ENCODE measurements at places on chromosomes 13 and 19.

- H3K27ac ChIP-seq, result no peak overlapping the region
- H3K27me3 ChIP-seq, result no peaks in the 10 kb centered on the region
- no peaks in the 10 kb centered on the region for H3K4me1 ChIP-seq
- no peaks in the 10 kb centered on the region for H3K36me3 ChIP-seq
- no peak for DNase-seq
- no peak overlapping the region for H3K4me3 ChIP-seq
Measured at GRCh38 chr19:14310055-14310454, 71.2 kb upstream of the ADGRE5 start.

DNA sequence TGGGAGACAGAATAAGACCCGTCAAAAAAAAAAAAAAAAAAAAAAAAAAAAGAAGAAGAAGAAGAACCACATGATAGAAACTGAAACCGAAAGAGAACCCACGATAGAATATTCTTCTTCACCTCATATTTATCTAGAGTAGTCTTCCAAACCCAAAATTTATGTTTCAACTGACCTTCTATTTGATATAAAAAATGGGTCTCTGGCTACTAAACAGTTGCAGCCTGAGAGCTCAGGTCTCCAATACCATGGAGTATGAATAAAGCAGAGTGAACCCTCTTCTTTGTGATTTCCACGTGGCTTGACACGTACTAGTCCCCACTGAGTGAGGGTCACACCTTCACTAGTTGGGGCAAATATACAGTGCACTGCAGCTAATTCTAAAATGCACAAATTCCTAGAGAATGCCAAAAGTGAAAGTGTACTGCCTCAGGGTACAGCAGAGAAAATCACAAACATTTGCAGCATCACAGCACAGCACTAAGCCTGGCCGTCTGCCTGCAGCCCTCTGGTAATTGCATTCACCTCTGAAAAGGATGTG, 30.8 kb upstream of the RFC3 start:
- H3K27me3 ChIP-seq, result no peaks in the 10 kb centered on the region
- no peak overlapping the region for H3K4me3 ChIP-seq
- no peak for DNase-seq
- no peaks in the 10 kb centered on the region for H3K36me3 ChIP-seq
- H3K4me1 ChIP-seq, result no peaks in the 10 kb centered on the region
- no peak overlapping the region for H3K27ac ChIP-seq

DNA sequence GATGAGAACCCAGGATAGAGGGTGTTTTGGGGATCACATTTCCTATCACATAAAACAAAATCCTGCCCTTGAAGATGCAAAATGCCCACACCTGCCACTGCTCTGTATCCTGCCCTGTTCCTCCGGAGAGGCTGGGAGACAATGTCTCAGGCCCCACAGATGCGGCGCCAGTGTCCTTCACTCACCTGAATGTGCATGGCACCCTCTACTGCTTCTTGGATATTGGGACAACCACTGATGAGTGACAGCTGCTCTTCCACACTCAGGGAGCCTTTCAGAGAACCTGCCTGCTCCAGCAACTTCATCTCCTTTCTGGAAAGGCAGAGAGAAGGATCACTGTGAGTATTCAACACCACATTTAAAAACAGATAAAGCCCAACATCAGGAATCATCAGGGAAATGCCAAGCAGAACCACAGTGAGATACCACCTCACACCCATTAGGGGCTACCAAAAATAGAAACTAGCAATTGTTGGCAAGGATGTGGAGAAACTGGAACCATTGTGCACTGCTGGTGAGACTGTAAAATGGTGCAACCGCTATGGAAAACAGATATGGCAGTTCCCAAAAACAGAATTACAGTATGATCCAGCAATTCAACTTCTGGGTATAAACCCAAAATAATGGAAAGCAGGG, 36.4 kb downstream of the CRYL1 start:
- H3K4me3 ChIP-seq, result no peak overlapping the region
- H3K36me3 ChIP-seq, result no peaks in the 10 kb centered on the region
- peak; percentile 73 for DNase-seq
- H3K27me3 ChIP-seq, result no peaks in the 10 kb centered on the region
- H3K4me1 ChIP-seq, result no peaks in the 10 kb centered on the region
- H3K27ac ChIP-seq, result no peak overlapping the region

GRCh38 chr13:80469853-80470381, 129.0 kb upstream of the SPRY2 start:
- no peak overlapping the region for H3K4me3 ChIP-seq
- H3K27ac ChIP-seq, result no peak overlapping the region
- H3K4me1 ChIP-seq, result no peaks in the 10 kb centered on the region
- H3K27me3 ChIP-seq, result no peaks in the 10 kb centered on the region
- H3K36me3 ChIP-seq, result no peaks in the 10 kb centered on the region

DNA sequence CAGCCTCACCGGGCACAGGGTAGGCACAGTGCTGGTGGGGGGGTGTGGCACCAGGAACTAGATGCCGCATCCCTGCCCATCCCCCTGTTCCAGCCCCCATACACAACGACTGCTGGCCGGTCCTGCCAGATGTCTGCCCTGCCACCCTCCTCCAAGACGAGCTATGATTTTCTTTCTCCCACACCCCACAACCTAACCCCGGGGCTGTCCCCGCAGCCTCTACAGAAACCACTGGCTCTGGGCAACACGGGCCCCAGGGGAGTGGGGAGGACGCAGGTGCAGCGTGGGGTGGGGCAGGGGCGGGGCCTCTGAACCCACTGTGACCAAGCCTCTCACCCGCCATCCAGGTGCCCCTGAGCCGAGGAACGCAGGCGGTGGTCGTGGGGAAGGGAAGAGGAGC, 15.5 kb downstream of the PGLS start:
- H3K4me3 ChIP-seq, result no peak overlapping the region
- no peaks in the 10 kb centered on the region for H3K36me3 ChIP-seq
- no peak for DNase-seq
- H3K4me1 ChIP-seq, result peaks cover 4% of the 10 kb centered on the region
- no peaks in the 10 kb centered on the region for H3K27me3 ChIP-seq

GRCh38 chr19:18593367-18594095, 4.9 kb downstream of the REX1BD start:
- H3K27me3 ChIP-seq, result no peaks in the 10 kb centered on the region
- peak; percentile 81 for DNase-seq
- peaks cover 3% of the 10 kb centered on the region for H3K36me3 ChIP-seq

DNA sequence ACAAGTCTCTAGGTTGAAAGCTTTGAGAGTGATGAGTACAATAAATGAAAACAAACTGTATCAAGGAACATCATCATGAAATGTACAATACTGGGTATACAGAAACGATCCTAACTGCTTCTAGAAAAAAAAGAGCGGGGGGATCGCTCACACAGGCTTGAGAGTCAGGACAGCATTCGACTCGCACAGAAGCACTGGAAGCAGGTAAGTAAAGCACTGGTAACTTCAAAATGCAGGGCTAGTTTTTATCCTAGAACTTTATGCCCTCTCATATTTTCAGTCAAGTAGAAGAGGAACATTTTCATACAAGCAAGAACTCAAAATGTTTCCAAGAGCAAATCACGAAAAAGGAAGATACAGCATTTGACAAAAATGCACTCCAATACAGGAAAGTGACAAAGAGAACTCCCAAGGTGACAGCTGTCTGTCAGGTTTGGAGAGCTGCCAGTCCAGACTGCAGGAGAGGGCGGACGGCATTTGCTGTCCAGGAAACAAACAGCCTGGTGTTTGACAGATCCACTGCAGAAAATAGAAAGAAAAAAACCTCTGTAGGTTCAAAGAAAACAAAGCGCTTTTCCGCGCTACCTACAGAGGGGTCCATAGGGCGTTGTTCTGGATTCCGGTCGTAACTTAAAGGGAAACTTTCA, 58.2 kb upstream of the XPO4 start:
- H3K27ac ChIP-seq, result no peak overlapping the region
- no peak for DNase-seq
- H3K4me3 ChIP-seq, result no peak overlapping the region
- H3K4me1 ChIP-seq, result no peaks in the 10 kb centered on the region

- peaks cover 15% of the 10 kb centered on the region for H3K36me3 ChIP-seq
- H3K27ac ChIP-seq, result no peak overlapping the region
- H3K27me3 ChIP-seq, result no peaks in the 10 kb centered on the region
Measured at GRCh38 chr19:6413721-6414643, 10.6 kb downstream of the KHSRP start.

DNA sequence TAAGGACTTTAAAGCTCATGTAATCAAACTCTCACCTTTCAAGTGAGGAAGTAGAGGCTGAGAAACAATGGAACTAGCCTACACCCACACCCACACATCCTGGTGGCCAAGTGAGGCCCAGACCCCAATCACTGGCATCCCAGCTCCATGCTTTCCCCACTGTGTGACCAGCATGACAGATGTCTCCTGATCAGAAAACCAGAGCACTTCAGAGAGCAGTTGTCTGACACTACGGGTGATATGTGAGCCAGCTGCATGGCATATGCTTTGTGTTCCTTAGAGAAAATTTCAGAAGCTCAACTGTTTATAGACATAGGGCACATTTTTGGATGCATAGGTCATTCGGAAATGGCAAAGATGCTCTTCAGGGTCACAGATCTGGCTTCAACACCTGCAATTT, 315.2 kb downstream of the NDFIP2 start:
- H3K4me1 ChIP-seq, result no peaks in the 10 kb centered on the region
- H3K27ac ChIP-seq, result no peak overlapping the region
- no peak overlapping the region for H3K4me3 ChIP-seq
- H3K27me3 ChIP-seq, result no peaks in the 10 kb centered on the region
- DNase-seq, result no peak

- no peaks in the 10 kb centered on the region for H3K27me3 ChIP-seq
- no peak for DNase-seq
- no peaks in the 10 kb centered on the region for H3K36me3 ChIP-seq
- no peak overlapping the region for H3K27ac ChIP-seq
- H3K4me3 ChIP-seq, result no peak overlapping the region
- no peaks in the 10 kb centered on the region for H3K4me1 ChIP-seq
Measured at GRCh38 chr13:102466610-102467190, 64.9 kb upstream of the FGF14 start.

All from mesendoderm (in vitro differentiated cells).